Stimulated activated naive CD4-positive, alpha-beta T cell treated with Interleukin-2 at 50 U/mL for 16 hours (primary cell): ENCODE measurements at places on chromosomes 16 and 17.

GRCh38 chr17:73691321-73691766 is 47.1 kb upstream of the SDK2 start:
- no peak for DNase-seq

DNA sequence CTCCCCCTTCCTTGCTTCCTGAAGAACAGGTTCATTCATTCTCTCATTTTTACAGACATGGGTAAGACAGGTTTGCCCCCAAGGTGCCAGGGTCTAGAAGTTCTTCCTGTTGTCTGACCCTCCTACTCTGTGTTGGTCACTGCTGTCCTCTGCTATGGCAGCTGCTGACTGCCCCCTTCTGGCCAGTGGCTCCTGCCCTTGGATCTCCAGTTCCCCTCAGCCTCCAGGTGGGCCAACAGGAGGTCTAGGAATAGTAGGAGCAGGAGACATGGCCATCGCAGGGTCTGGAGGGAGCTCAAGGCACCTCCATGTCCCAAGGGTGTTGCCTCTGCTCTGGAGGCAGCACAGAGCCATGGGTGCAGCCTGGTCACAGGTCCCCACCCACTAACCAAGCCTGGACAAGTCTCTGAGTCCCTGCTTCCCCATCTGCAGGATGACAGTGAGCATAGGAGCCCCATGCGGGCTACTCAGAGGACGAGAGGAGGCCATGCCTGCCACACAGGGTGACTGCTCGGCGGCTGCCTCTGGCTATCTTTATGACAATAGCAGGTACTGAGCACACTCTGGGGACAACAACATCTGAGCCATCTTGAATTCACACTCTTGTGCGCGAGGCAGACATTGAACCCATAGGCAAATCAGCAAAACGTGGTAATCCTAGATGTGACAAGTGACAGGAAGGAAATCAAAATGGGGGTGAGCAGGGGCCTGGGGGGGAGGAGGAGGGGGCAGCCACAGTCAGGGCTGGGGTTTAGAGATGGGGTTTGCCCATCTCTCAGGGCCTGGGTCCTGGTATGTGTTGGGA is 27.0 kb upstream of the NXPH3 start:
- no peak for DNase-seq

GRCh38 chr16:10865991-10866966 is 10.7 kb upstream of the CIITA start:
- DNase-seq, result no peak

DNA sequence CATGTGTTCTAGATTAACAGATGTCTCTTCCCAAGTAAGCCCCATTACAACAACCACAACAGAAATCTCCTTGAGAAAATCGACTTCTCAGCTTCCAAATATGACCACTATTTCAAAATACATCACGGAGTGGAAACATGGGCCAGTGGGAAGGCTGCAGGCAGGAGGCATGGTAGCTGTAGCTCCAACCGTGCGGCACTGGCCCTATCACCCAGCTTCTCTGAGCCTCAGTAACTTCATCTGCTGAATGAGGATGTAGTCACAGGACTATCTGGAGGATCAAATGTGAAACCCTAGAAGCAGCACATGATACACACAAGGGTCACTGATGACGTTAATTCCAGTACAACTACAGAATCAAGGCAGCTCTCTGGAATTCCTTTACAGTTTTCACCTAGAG is 112.2 kb downstream of the VPS53 start:
- no peak for DNase-seq

GRCh38 chr17:78892520-78892919 is 10.5 kb downstream of the CEP295NL start:
- DNase-seq, result no peak

GRCh38 chr17:42846594-42847280 is 2.4 kb downstream of the AOC2 start:
- DNase-seq, result no peak

- no peak for DNase-seq
These were observed 73.4 kb downstream of the MRM3 start for GRCh38 chr17:855569-855968.

- DNase-seq, result no peak
These were observed 356.0 kb downstream of the CA10 start for GRCh38 chr17:51802544-51802943.

- no peak for DNase-seq
These were observed 67.8 kb upstream of the CDH5 start for GRCh38 chr16:66298571-66299120.

DNA sequence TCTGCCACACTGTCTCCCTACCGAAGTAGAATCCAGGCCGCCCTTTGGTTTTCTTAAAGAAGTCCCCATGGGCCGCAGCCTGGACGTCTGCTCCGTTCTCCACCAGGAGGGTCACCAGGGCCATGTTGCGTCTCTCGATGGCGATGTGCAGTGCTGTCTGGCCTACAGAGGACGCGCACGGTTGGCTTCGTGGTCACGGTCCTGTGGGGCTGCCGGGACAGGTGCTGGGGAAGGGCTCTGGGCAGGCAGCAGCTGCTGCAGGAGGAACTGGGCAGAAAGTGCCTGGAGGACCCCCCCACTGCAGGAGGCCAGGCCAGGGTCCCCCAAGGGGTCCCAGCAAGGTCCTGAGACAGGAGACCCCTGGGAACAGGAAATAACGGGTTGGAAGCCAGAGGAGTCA is 19.0 kb downstream of the TRPV1 start:
- no peak for DNase-seq

DNA sequence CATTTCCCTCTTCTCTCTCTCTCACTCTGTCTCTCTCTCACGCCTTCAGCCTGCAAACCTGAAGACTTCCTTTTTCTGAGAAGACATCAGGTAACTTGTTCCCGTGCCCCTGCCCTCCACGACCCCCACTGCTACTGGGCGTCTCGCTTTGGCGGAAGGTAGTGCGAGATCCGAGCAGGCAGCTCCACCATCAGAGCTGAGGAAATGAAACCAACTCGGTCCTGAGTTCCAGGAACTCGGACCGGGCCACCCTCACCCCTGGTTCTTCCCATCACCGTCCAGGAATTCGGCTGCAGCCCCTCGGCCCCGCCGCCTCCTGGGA is 585 bp downstream of the MLKL start:
- no peak for DNase-seq

DNA sequence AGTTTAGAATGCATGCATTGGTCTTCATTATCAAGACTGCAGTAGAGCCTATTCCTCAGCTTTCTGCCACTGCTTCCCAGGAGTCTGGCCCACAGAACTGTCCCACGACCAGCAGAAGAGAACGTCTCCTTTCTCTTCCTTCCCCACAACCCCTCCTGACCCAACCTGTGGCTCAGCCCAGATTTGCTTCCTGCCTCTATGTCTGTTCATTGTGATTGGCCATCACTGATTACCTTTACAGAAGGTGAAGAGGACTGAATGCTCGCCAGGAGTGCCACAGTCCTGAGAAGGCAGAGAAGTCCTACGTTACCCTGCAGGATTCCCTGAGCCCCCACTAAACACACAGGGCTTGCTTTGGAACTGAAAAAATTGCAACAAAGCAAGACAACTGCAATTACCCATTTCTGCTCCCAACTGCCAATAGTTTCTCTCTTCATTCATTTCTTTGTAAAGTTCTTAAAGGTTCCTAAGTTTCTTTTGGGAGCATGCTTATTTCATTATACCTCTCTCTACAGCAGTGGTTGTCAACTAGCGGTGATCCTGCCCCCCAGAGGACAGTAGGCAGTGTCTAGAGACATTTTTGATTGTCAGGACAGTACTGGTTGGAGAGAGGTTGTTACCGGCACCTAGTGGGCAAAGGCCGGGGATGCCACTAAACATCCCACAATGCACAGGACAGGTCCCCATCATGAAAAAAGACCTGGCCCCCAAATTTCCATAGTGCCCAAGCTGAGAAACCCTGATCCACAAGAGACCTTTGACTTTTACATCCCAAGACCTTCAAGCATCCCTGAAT is 4.5 kb upstream of the NAT9 start:
- DNase-seq, result no peak

GRCh38 chr16:84557504-84557903 is 53.0 kb upstream of the MEAK7 start:
- DNase-seq, result no peak

GRCh38 chr16:81409016-81409556 is 35.5 kb upstream of the CMIP start:
- no peak for DNase-seq

DNA sequence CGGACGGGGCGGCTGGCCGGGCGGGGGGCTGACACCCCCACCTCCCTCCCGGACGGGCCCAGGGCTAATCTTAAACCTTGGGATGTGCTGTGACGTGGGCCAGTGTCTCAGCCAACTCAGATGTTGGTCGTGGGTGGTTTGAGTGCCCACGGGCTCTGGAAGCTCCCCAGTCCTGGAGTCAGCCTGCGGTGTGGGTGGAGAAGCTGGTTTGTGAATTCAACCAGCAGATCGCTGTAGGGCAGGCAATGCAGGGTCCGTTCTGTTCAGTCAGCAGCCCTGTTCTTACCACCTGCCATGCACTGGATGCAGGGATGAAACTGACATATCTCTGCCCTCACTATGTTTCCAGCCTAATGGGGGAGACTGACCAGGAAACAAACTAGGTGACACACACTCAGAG is 8.0 kb upstream of the ZNF500 start:
- no peak for DNase-seq

GRCh38 chr17:4142107-4142900 is 526 bp downstream of the ZZEF1 start:
- peak; percentile 35 for DNase-seq

DNA sequence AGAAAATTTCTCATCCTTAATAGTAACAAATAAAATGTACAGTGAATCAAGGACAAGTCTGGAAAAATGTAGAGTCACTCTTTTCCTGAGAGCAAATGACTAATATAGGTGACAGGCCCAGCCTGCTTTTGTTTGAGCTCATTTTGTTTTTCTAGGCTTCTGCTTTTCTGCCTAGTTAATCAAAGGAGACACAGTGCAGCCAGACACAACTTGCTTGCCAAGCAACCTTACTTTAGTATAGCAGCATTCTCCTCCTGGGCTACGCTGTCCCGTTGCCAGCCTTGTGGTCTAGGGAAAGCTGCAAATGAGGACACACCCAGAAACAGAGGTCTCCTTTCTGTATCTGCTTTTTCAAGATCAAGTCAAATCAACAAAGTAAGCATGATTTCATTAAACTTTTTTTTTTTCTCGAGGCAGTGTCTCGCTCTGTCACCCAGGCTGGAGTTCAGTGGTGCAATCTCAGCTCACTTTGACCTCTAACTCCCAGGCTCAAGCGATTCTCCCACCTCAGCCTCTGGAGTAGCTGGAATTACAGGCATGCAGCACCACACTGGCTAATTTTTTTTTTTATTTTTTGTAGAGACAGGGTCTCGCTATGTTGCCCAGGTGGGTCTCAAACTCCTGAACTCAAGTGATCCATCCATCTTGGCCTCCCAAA is 17.2 kb downstream of the GINS3 start:
- DNase-seq, result no peak

DNA sequence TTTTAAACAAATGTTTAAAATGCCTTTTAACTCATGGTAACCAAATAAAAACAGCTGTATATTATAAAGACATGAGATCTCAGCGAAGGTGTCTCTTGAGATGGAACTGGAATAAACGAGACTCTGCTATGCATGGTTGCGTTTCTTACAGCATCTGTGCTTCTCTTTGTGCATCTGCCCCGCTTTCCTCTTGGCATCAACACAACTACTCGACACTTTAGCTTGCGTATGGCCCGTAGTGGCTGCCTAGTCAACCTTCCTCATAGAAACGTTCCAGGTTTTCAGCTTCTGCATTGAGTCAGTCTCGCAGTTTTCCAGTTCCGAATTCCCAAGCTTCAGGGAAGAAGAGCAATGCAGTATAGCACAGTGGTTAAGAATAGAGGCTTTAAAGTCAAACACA is 214.9 kb downstream of the CEP112 start:
- DNase-seq, result no peak

GRCh38 chr17:40314584-40314956 is 5.6 kb downstream of the RARA start:
- DNase-seq, result peak; percentile 90

DNA sequence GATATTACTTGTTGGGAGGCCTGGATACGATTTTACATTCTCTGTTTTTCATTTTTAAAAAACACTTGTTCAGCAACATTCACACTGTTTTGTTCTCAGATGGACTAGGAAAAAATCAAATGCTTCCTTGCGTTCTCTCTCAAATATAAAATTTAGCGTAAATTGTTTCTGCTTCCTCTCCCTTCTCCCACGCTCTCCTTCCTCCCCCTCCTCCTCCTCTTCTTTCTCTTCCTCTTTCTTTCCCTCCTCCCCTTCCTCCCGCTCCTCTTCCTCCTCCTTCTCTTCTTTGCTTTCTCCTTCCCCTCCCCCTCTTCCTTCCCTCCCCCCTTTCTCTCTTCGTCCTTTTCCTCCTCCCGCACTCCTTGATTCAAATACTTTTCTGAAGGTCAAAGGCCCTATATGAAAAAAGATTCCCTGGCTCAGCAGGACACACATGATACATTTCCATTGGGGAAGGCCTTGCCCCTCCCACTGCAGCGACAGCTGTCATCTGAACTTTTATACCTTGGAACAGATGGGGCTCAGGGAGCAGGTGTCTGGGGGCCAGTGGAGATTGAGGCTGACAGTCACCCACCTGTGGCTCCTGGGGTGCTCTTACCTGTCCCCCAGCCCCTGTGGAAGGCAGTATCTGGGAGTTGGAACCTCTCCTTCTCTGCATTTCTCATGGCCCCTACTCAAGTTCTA is 99.4 kb upstream of the SDK2 start:
- DNase-seq, result no peak

DNA sequence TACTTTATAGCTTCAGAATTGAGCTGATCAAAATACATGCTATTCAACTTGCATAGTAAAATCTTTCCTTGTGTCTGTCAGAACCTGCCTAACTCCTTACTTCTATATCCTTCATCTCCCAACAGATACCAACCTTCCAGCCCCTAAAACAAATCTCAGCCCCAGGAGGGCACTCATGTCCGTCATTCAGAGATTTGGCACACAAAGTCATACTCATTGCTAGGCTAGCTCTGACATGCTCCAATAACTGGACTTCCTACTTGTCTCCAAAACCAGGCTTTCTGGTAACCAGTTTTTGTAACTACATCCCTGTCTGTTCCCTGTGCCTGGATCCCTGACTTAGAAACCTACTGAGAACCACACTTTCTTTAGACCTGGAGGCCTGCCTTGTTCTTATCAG is 37.5 kb upstream of the DHX40 start:
- no peak for DNase-seq

- DNase-seq, result no peak
These were observed 481 bp downstream of the PDK2 start for GRCh38 chr17:50095626-50096037.

GRCh38 chr16:30112197-30113030 is 923 bp downstream of the GDPD3 start:
- DNase-seq, result peak; percentile 53

- DNase-seq, result no peak
These were observed 239.0 kb downstream of the SNX29 start for GRCh38 chr16:12215277-12216105.

GRCh38 chr16:68362947-68363657 is 52.3 kb downstream of the PRMT7 start:
- no peak for DNase-seq

- no peak for DNase-seq
These were observed 1.1 kb downstream of the CBX1 start for GRCh38 chr17:48100160-48100559.

- DNase-seq, result no peak
These were observed 17.6 kb upstream of the NKD1 start for GRCh38 chr16:50530277-50531236.

- DNase-seq, result no peak
These were observed 9.3 kb downstream of the SSTR5 start for GRCh38 chr16:1081734-1082265.

- no peak for DNase-seq
These were observed 18.3 kb upstream of the CACNG4 start for GRCh38 chr17:66946251-66946650.

GRCh38 chr17:74775409-74776043 is 619 bp downstream of the NAT9 start:
- no peak for DNase-seq
